Upper lobe of left lung (tissue), 6 donors: ENCODE measurements at places on chromosomes 16 and 17. TPM values are rescaled to one million over a fixed set of nuclear protein-coding genes. Genes with fewer than 3 reads are reported as not detected.

GRCh38 chr17:70947636-70948565 is 778.6 kb downstream of the KCNJ2 start:
- no peak for DNase-seq

GRCh38 chr16:19854543-19854876 is 30.1 kb downstream of the GPRC5B start:
- no peak for DNase-seq

DNA sequence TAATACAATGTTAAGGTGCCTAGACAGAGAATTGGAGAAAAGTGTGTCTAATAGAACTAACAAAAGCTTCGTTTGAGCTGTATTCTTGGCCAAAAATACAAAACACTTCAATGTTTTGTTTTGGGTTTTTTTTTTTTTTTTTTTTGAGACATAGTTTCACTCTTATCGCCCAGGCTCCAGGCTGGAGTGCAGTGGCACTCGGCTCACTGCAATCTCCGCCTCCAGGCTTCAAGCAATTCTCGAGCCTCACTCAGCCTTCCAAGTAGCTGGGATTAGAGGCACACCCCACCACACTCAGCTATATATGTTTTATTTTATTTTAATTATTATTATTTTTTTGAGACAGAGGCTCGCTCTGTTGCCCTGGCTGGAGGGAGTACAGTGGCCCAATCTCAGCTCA is 38.3 kb upstream of the CARMIL2 start:
- no peak for DNase-seq

PLA2G15 gene
- 41.2 TPM for total RNA-seq

- peak; percentile 38 for DNase-seq
Observed at GRCh38 chr16:71432906-71433305, 8.9 kb downstream of the TLE7 start.

SOX15 gene
- not detected for total RNA-seq

GRCh38 chr17:43877451-43878155 is 29.7 kb downstream of the MPP2 start:
- no peak for DNase-seq

GRCh38 chr17:3032258-3033247 is 30.9 kb downstream of the OR1D5 start:
- DNase-seq: peak; percentile 19

CCL7 gene
- not detected for total RNA-seq

DNA sequence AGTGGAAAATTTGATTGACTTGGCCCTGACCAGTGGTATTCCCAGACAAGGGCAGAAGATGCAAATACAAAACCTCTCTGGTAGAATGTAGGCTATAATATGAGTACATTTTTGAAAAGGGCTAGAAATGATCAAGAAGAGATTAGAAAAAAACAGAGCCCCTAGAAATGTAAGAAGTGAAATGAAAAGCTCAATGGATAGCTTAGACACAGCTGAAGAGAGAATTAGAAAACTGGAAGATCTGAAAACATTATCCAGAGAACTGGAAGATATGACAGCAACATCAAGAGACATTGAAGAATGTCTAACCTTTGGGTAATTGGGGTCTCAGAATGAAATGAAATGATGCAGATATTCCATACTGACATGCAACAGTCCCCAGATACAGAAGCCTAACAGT is 105.2 kb upstream of the ZNF750 start:
- no peak for DNase-seq

RCVRN gene
- total RNA-seq: not detected

TEDC2 gene
- not detected for total RNA-seq

GRCh38 chr17:47427985-47428384 is 102.9 kb upstream of the NPEPPS start:
- no peak for DNase-seq

SYT17 gene
- 28.3 TPM for total RNA-seq

GRCh38 chr17:63476854-63477479 is at the start of gene ACE:
ACE (plus strand) TSS chr17:63477061; CDS start chr17:63477095, 34 bp downstream.
- DNase-seq: no peak

CCL17 gene
- 24.2 TPM for total RNA-seq

DNA sequence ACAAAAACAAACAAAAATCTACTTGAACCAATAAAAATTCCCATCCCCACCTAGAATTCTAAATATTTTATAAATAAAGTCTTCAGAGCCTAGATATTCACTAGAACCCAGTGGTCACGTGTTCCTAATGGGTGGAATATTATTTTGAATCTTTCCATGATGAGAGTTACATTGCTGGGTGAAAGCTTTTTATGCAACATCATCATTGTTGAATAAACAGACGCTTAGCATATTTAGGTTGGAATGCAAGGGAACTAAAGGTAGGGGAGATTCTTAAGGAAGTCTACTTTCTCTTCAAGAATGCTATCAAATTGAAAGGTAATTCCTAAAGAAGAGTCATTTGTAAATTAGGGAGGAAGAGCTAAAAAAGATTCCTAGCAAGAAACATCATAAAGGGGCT is 723.1 kb downstream of the WWOX start:
- no peak for DNase-seq

GRCh38 chr16:67248401-67249177 is at the start of gene SLC9A5:
SLC9A5 (plus strand) TSS chr16:67248979; CDS start chr16:67249015, 36 bp downstream.
- DNase-seq: peak; percentile 88
